ENCODE measurements at places on chromosomes 7 and 10.

DNA sequence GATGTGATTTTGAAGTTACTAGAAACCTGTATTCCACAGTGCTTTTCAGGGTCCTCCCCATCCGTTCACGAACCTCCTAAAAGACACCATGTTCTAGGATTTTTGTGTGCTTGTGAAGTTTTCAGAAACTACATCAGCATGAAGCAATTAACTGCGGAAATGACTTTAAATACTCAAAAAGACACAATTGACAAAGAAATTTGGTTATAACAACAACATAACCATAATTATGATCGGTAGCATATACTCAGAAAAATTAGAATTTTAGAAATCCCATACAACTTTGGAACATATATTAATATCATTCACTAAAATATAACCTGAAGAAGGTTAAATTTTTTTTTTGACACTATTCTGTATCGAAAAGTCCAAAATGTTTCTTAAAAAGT lies 43.8 kb upstream of the FAM20C start:
- DNase-seq = no peak

DNA sequence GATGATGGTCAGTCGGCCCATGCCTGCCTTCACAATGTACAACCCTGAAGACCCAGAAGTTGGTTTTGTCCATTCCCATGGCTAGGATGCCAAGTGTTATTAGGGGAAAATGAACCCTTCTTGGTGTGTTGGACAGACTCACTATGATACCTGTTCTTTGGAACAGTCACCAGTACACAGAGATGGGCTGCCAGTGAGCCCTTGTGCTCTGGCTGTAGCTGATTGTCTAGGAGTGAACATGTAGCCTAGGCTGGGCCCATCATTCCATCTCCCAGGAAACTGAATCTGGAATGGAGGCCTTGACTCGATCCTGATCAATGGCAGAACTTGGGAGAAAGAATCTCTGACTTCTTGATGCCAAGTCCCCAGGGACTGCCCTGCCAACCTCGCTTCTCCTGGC lies 188.9 kb downstream of the EVX1 start:
- DNase-seq = no peak

DNA sequence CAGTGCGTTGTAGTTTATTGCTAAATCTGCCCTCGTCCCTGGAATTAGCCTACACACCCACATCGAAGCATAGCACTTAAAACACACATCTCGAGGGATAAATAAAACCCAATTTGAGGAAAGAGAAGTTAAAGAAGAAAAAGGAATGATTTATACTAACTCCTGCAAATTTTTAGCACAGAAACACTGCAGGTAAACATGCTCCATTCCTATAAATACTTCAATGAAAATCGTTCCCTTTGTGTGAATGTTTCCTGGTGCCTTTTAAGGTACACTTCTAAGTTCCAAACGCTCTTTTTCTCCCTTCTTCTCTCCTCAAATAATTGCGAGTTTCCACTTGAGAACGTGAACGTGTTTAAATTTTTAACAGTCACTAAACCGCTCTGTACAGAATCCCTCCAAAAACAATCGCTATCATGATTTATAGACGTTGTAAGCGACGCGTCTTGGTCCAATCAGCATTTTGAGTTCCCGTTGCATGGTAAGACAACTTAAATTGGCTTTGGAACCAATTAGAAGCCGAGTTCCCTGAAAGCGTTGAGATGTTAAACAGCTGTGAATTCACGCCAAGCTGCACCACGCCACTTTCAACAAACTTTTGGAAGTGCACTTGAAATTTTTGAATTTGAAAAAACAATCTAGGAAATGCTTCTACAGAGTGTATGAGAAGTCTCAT lies 12.5 kb upstream of the EBLN1 start:
- DNase-seq = no peak

DNA sequence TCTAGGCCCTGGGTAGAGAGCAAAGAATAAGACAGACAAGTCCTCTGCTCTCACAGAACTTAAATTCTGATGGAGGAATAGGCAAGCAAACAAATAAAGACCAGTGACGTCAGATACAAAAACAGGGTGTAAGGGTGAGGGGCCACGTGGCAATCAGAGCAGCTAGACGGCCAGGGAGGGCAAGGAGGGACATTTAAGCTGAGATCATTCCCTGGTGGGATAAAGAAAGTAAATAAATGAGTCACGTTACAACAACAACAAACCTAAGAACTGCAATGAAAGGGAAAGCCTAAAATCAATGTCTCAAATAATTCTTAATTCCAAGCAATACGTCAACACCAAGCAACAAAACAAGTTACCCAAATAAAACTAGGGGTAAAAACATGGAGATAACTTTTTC lies 21.8 kb downstream of the STN1 start:
- DNase-seq = no peak

GRCh38 chr10:77031531-77032187 lies 605.9 kb downstream of the KCNMA1 start:
- DNase-seq = no peak

DNA sequence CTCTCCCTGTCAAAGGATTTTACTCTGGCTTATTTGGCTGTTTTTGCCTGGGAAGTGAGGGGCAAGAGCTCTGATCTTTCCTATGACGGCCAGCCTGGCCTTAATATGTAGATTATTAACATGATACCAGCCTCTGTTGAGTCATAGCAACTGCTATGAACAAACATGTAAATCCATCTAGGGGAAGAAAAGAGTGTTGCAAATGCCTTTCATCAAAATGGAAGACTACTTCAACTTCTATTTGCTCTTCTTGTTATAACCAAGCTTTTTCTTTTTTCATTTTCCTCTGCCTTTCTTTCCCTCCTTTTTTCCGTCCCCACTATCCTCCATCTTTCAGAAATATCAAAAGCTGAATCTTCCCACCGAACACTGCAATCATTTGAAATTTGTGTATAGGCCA lies 46.6 kb downstream of the BTRC start:
- DNase-seq = no peak

- no peak for DNase-seq
These were observed 73.0 kb downstream of the UBE3C start for GRCh38 chr7:157211690-157212089.

DNA sequence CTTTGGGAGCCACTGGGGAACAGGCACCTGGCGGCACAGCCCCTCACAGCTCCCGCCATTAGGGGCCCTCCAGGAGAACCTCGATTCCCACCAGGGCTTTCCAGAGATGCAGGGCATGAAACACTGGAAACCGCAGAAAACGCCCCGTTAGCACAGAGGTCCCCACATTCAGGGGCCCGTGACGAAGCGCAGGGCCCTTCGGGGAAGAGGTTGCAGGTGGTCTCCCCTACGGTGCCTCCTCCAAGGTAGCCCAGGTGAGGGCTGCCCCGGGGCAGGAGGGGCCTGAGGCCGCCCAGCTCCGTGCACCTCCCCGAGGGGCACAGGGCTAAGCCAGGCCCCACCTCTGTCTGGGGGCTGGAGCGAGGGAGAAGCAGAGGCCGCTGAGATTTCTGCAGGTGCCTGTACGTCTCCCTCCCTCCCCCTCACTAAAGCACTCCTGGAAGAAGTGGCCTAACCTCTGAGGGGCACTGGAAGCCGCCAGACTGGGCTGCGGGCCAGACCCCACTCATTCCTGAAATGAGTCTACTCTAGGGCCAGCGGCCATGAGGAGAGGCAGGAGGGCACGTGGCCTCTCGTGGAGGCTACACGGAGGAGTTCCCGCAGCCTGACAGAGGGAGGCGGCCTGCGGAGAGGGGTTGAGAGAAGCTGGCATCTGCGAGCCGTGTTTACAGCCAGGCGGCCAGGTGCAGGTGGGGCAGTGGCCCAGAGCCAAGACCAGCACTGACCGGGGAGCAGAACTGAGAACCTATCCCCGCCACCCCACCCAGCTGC lies 6.9 kb downstream of the PDGFA start:
- DNase-seq = no peak

DNA sequence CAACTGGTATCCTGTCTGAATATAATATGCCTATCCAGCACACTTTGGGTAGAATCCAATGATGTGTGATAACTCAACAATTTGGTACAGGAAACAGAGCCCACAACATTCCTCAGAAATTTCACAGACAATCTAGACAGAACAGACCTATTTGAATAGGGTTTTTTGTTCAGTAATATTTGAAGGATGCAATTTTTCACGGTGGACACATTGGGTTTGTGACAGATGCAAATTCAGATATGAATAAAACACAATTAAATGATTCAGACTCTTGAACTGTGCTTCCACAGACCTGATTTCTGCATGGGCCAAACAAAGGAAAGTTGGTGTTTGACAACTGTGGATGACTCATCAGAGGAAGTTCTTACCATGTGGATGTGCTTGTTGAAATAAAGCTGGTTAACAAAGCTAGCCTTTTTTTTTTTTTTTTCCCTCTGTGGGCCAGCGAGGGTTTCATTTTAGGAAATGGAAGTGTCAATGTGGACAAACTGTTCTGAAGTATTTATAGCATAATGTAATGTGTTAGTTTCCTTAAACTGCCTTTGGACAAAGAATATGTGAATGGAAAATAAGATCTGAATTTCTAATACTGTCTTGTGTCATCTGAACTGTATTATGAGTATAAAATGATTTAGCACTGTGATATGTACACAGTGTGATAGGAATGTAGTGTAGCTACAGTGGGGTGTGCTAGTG lies 43.2 kb upstream of the FAM133B start:
- DNase-seq = no peak

DNA sequence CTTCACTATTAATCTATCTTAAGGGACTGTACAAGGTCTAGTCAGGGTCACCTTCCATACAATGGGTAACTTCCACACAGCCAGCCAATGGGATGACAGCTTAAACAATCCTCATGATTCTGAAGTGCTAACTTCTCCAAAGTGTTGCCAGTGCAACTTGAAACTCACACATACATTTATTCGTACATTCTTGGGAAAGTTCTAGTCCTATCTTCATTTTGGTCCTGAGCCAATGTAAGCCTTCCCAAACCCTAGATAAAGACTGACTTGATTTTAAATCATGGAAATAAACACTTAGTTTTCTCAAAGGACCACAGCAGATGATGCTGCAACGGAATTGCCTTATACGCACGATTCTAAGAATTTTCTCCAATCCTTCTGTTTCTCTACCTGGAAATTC lies 117.5 kb upstream of the COL1A2 start:
- no peak for DNase-seq

DNA sequence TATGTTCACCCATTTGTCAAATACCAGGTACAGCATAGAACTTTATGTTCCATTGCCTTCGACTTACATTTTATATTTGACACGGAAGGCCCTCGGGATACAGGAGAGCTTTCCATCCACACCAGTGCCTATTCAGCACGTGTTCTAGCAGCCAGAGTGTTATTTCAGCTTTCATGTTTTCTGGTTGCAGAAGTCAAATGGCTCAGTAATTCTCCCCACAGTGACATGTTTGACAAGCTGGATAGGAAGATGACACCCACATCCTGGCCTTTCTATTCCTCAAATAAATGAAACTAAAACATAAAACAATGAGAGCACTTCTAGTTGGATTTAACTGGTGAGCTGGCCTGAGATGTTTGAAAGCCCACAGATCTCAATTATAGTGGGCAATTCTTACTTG lies 173.4 kb downstream of the SORCS1 start:
- no peak for DNase-seq

- no peak for DNase-seq
These were observed 31.2 kb downstream of the CUZD1 start for GRCh38 chr10:122814493-122814892.

- DNase-seq = no peak
These were observed 269.9 kb downstream of the SEC23IP start for GRCh38 chr10:120162471-120162870.

Measured in right lobe of liver (tissue), 6 donors.